ENCODE measurements at places on chromosomes 6 and 20.

DNA sequence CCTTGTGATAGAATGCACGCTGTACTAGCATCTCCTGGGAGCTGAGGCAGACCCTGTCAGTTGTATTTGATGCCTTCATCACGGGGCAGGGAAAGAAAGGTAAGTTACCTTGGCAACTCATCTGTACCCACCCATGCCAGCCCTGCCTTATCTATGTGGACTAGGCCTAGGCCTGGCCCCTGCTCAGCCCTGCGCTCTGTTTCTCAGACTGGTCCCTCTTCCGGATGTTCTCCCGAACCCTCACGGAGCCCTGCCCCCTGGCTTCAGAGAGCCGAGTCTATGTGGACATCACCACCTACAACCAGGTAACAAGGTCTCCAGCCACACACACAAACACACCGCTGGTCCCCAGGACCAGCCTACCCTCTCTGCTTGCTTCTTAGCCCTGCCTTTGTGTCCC, 4.2 kb downstream of the PIGT start:
- DNase-seq: no peak

GRCh38 chr6:21003780-21004541, 469.7 kb downstream of the CDKAL1 start:
- DNase-seq: peak; percentile 37

DNA sequence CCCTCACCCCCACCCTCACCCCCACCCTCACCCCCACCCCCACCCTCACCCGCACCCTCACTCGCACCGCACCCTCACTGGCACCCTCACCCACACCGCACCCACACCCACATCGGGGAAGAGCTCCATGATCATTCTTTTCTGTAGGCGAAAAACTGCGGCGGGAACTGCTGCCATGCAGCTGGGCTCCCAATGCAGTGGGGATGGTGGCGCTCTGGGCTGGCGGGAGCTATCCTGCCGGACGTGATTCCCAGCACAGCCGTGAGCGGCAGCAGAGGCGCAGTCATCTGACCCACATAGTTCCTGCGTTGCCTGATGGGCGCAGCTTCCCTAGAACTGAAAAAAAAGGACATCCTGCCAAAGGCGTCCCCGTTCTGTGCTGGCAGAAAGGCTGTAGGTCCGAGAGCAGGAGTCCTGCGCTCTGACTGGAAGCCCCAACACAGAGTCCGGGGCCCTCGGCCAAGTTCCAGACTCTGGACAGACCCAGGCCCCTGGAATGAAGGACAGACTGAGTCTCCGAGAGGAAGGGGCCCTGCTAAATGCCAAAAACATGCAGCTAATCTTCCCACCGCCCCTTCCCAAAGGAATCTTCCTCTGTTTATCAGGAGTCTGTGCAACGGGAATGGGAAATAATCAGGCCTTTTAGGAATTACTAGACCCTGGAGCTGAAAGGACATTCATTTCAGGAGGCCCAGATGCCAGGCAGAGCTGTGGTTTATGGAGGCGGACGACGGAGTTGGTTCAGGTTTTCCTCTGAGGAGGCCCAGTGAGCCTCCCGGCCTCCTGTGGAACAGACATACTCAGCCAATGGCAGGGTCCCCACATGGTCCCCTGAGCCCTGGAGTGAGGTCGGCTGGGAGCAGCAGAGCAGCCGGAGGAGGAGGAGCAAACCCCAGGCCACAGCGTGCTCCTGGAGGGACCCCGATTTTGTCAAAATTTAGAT, 14.1 kb upstream of the TCFL5 start:
- peak; percentile 64 for DNase-seq

- DNase-seq: no peak
These were observed 2.0 kb downstream of the SOX4 start for GRCh38 chr6:21595285-21596144.

DNA sequence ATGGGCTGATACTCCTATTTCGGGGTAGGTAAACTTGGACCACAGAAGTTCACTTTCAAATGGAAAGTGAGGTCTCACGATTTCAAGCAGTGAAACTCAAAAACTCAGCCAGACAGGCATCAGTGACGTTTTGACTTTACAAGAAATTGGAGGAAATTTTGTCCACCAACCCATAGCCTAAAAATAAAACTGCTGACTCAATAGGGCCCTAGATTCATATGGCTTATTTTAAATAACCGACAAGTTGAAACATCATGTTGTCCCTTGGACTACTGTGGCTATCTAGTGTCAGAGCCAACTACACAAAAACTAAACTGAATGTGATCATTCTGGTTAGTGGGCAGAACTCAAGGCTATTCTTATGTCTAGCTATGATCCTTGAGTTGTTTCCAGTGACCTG, 486.3 kb downstream of the GRIK2 start:
- no peak for DNase-seq

DNA sequence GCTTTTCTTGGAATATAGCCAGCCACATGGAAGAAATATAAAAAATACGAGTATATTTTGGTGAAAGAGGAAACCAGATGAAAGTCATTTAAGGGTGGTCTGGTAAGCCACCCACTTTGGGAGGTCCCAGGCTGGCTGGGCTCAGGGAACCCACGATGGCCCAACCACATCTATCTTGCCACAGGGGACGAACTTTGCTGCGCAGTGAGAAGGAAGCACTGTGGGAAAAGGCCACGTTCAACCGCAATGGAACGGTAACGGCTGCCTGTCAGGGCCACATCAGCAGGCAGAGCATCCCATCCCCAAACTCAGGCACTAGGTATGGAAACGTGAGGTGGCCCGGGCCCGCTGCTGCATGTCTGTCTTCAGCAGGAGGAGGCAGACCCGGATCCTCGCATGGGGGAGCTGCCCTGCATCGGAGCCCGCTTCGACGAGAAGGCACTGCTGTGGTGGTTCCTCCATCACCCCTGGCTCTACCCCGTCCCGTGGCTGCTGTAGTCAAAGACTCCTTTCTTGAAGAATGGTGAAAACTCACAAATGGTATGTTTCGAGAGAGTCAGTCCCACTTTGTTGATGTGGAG, 300.4 kb downstream of the KIF16B start:
- no peak for DNase-seq

GRCh38 chr20:3494218-3494617, 23.4 kb downstream of the ATRN start:
- no peak for DNase-seq

GRCh38 chr6:33654831-33655554, 33.9 kb downstream of the ITPR3 start:
- DNase-seq: peak; percentile 20

DNA sequence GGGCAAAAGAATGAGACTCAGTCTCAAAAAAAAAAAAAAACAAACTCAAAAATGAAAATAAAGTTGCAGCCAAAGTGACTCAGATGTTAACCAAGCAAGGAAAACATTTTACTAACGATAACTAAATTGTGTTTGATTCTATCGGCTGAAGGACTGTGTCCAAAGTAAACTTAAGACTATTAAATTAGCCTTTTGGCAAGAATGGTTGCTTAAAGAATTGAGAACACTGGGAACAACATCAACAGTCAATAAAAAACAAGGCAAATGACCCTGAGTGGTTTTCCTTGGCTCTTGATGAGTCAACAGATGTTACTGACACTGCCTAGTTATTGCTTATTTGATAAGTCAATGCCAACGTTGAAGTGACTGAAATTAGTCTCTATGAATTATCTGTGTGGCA, 36.7 kb downstream of the POU3F2 start:
- no peak for DNase-seq

DNA sequence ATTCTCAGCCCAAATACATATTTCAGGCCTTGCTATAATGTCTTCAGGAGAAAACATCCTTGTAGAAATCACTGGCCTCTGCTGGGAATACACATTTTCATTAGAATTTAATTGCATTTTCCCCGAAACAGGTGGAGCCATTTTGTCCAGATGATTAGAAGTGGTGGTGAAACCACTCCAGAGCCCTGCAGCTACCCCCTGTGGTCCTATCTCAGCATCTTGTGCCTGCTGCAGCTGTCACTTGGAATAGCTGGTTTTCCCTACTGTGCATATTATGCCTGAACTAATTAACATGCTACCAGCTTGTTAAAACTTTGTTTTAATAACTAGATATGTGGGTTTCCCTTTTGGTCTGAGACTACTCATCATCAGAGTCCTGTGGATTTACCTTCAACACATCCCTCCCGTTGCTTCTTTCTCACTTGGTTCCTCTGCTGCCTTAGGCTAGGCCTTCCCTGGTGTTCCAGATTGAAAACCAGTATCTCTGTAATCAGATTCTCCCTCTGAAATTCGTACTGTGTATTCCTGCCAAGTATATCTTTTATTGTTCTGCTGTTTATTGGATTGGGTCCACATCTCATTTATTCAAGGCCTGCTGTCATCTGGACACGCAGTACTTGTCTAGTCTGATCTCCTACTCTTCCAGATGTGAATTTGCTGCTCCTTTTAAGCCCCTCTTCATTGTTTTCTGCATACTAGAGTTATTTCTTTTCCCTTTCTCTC, 15.2 kb downstream of the DNAH8 start:
- no peak for DNase-seq

GRCh38 chr6:133985970-133986369, 32.9 kb downstream of the TBPL1 start:
- no peak for DNase-seq

GRCh38 chr6:159008656-159009288, 8.8 kb upstream of the RSPH3 start:
- DNase-seq: no peak

GRCh38 chr6:133954657-133955576, 1.9 kb downstream of the TBPL1 start:
- DNase-seq: no peak

DNA sequence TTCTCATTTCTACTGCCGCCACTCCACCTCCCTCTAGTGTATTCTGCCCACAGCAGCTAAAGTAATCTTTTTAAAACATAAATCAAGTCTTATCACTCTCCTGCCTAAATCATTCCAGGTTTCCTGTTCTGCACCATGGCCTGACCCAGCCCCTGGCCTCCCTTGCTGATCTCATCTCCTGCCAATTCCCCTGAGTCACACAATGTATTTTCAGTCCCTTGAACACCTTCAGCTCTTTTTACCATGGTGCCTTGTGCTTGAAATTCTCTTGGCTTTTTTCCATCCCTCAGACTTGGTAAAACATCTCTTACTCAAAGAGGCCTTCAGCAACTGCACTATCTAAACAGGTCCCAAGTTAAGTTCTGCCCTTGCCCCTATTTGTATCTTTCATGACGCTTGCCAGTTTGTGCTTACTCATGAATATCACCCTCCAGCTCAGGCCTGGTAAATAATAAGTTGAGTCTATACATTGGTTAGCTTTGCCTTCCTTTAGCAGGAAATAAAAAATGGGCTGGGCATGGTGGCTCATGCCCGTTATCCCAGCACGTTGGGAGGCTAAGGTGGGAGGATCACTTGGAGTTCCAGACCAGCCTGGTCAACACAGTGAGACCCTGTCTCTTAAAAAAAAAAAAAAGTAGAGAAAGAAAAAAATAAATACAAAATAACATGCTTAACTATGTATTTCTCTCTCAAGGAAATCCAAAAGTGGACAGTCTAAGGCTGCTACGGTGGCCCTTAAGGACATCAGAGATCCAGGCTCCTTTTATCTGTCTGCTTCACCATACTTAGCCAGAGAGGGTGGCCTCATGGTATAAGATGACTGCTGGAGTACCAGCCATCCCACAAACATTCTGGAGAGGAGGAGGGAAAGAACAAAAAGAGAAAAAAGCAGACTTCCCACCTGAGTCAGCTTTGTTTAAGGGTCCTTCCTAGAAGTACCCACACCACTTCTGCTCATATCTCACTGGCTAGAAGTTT, 62.2 kb downstream of the ARFGEF2 start:
- DNase-seq: peak; percentile 33

DNA sequence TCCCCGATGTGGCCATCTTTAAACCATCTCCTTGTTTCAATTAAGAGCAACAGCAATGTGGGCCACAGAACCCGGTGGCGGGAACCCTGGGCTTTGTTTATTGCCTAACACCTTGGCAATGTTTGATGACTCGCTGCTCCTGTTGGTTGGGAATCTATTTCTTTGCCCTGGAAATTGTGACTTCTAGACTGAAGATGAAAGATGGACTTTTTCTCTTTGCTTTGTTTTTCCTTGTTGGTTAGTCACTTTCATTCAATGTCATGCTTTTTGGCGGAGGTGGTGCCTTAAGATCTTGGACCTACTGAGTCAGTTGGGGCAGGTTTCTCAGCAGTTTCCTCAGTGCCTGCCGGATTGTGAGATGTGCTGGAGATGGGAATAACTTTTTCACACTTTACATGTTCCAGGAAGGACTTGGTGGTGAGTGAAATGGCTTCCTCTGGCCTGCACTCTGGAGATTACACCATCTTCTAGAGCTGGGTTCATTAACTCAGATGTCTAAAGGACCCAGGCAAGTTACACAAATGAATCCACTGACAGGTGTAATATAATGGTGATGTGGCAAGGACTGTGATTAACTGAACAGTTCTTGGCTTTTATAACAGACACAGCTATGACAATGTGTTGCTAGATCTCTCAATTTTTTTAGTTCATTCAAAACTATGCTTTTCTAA, 56.3 kb downstream of the TSHZ2 start:
- DNase-seq: no peak

GRCh38 chr6:43871933-43872332, 101.9 kb downstream of the VEGFA start:
- no peak for DNase-seq

DNA sequence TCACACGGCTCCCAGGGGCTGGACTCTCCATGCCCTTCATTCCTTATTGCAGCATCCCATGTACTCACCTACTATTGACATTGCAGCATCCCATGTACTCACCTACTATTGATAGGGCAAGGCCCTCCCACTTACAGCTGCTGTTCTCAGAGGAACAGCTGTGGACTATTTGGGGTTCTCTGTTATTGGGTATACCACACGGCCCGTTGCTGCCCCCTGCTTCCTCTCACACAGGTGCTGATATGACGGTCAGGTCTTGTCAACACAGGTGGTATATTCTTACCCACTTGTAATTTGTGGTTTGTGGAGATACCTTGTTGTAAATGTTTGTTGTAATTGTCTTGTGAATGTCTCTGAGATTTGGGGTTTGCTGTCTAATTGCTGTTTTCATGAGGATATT, 18.8 kb downstream of the ALDH5A1 start:
- DNase-seq: no peak

- no peak for DNase-seq
These were observed 50.2 kb upstream of the SIRPG start for GRCh38 chr20:1707588-1708449.

DNA sequence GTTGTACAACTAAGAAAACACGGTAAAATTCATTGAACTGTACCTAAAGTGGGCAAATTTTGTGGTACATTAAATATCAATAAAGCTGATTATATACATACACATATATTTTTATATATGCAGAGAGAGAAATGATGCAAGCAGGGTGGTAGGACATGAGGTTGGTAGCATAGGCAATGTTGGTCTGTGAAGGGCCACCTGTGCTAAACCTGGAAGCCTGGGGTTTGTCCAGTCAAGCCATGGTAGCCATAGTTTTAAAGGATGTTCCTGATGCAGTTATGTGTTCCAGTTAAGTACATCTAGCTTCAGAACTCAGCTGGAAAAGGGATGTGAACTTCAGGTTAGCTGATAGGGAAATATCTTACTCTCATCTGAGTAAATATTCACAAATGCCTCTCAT, 60.1 kb downstream of the TRIM38 start:
- no peak for DNase-seq

DNA sequence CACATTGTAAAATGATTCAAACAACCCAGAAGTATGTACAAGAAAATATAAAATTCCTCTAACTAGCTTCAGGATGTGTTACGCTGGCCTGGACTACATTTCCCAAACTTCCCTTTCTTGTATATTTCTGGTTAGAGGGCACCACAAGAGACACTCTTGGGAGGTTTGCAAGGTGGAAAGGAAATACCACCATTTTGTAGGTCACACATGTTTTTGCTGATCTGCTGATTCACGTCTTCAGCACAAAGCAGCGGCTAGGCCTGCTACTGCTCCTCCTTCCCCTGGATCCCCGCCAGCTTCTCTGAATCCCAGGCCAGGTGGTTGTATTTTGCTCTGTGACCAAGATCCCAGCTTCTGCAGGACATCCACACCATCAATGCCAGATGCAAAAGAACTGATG, 104.2 kb downstream of the AGPAT4 start:
- DNase-seq: peak; percentile 75
